Lower lobe of right lung (tissue), 2 donors: ENCODE measurements at places on chromosomes 7 and 10. TPM values are rescaled to one million over a fixed set of nuclear protein-coding genes. Genes with fewer than 3 reads are reported as not detected.

Gene POT1
- total RNA-seq, result 19.4 TPM

Gene PKD2L1
- 3.4 TPM for total RNA-seq

Gene SUN3
- not detected for total RNA-seq

Gene DIP2C
- total RNA-seq, result 15.1 TPM

Gene FEZF1
- not detected for total RNA-seq

Gene ZNF485
- 3.5 TPM for total RNA-seq

Gene GATAD1
- total RNA-seq, result 39.9 TPM

Gene SEMA3E
- total RNA-seq, result 8.8 TPM

GRCh38 chr7:77651575-77652162, 44.6 kb upstream of the RSBN1L start:
- no peak for DNase-seq

DNA sequence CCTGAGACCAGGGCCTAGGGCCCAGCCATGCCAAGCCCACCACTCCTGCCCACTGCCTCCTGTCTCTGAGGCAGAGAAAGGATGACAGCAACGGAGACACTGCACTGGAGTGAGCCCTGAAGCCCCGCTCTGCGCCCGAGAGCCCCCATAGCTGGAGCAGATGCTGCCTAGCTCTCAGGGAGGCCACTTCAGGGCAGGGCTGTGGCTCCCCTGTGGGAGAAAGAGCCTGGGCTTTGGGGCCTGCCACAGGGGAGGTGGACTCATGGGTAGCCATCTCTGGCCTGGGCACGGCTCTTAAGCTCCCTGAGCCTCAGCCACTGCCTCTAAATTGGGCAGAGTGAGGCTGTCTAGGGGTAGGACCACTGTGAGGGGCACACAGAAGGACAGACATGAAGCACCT, 214.2 kb downstream of the GRID1 start:
- DNase-seq, result no peak

DNA sequence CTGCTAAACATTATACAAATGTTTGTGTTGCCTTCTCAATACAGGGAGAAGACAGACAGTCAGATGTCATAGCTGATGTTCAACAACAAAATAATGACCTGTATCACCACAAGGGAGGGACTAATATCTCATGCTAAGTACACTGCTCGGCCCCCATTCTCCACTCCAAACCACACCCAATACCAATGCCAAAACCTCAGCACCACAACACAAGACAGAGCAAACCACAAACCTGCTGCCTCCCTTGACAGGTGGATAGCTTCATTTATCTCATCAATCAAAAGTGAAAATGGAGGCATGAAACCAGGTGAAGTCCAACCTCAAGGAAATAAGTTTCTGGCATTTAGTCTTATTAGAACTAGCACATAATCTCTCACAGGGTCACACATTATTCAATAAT, 109.5 kb downstream of the PARD3 start:
- DNase-seq, result no peak

DNA sequence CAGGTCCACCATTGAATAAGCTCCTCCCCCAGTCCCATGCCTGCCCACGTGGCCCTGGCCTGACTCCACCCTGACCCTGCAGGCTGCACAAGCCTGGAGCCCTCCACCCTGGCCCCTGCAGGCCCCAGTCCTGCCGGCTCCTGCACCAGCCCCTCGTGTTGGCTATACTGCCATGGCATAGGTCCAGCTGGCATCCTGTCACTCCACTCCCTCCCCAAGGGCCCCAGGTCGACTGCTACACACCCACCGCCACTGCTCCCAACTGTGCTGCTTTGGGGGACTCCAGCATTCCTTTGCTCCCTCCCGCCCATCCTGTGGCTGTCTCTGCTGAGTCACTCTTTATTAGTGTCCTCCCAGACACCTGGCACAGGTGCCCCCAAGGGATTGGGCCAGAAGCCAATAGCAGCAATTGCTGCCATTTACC, 32.4 kb upstream of the HSPA12A start:
- DNase-seq, result no peak

DNA sequence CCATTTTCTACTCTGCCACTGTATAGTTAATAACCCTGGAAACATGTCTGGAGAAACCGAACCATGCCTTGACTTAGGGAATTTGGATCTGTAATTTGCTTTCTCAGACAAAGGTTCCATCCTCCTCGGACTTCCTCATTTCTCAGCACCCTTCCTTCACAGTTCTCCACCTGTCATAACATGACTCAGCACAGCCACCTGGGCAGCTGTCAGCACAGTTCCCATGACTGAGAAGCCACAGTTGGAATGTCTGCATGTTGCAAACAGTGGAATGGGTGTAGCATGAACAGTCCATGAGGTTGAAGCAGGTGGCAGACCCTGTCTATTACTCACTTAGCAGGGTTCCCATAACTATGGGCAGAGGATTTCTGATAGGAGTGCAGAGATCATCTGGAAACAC, 634 bp upstream of the OR9A4 start:
- no peak for DNase-seq

DNA sequence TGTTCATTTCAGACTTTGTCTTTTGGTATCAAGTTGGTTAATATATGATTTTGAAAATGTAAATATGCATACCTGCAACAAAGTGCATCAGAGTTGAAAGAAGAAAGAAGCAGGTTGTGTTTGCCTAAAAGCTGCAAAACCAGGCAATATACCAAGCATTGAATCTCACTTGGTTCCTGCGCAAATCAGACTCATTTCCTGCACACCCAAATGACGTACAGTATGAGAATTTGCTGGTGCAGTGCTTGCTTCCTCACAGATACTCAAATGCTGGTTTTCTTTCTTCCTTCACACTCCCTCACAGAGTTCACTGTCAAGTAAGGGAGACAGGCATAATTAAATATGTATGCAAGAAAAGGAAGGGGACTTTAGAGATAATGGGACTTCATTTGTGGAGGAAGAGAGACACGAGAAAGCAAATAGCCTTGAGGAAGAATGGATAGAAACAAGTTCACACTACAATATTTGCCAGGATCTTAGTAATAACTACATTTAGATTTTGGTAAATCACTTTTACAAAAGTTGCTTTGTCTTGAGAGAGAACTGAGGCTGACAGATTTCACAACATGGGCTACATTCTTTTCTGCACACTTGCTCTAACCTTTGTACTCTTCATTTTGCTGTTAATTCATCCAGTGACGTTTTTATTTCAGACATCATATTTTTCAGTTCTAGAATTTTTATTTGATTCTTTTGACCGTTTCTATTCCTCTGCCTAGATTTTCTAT, 56.9 kb upstream of the AOAH start:
- DNase-seq, result no peak

GRCh38 chr7:50556247-50556991, 8.8 kb downstream of the DDC start:
- DNase-seq, result no peak

- no peak for DNase-seq
Observed at GRCh38 chr7:2438775-2439174, 35.4 kb downstream of the CHST12 start.

DNA sequence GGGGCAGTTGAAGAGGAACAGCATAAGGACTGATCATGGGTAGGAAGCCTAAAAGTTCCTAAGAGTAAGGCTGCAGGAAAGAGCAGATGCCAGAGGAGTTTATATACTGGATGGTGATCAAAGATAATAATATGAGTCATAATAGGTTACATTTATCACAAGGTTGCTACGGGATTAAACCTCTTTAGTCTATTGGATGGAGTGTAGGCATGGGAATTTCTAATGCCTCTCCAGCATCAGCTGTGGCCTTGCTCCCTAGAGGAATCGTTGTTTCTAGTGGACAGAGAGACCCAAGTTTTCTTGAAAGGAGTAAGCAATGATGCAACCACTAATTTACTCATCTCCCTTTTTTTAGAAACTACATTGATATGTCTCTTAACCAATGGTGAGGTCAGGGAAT, 213.4 kb downstream of the GPR37 start:
- no peak for DNase-seq

DNA sequence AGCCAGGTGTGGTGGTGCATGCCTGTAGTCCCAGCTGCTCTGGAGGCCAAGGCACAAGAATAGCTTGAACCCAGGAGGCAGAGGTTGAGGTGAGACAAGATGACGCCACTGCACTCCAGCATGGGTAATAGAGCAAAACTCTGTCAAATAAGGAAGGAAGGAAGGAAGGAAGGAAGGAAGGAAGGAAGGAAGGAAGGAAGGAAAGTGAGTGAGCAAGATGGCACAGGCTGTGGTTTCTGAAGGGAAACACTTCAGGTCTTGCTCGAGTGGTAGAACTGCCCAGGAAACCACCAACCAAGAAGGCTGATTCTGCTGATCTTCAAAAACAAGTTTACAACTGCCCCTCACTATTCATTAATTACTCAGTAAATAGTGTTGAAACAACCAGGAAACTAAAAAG, 45.2 kb downstream of the EZH2 start:
- DNase-seq, result no peak

- DNase-seq, result no peak
Observed at GRCh38 chr10:92972886-92973285, 87.7 kb upstream of the CYP26C1 start.

GRCh38 chr10:71343392-71343773, 24.3 kb downstream of the SLC29A3 start:
- no peak for DNase-seq
